ENCODE measurements at places on chromosomes 13 and 19.

DNA sequence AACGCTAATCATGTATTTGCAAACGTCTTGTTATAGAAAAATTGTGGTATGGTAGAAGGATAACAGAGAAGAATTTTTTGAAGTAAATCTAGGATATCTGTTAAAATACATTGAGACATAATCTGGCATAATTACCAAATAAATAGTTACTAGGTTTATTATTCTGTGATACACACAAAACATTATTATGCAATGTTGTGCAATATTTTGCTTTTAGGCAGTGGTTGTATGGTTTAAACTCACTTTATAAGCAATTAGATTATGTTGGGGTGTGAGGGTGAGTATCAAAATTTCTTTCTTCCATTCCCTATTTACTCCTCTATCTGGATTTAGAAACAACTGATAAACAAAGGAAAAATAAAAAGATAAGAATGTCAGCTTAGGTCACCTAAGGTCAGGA lies 385.6 kb downstream of the SLITRK6 start:
- no peak for DNase-seq

- no peak for DNase-seq
These were observed 62.0 kb downstream of the RFX2 start for GRCh38 chr19:6048348-6048747.

DNA sequence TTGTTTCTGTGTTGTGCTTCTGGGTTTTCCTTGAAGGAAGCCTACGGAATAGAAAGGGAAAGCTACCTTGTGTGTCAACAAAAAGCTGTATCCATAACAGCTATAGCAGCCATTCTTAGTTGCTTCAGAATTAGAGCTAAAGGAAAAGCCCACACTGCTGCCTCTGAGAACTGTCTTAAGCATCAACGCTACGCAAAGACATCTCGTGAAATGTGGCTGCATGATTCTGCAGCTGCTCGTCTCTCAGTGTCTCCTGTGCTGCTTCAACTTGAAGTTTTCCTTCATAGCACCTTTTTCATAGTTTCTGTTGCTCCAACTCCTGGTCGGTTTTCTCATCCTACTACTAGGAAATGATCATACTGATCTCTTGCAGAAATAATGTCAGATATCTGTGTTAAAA lies 140.9 kb upstream of the MAB21L1 start:
- DNase-seq, result no peak

DNA sequence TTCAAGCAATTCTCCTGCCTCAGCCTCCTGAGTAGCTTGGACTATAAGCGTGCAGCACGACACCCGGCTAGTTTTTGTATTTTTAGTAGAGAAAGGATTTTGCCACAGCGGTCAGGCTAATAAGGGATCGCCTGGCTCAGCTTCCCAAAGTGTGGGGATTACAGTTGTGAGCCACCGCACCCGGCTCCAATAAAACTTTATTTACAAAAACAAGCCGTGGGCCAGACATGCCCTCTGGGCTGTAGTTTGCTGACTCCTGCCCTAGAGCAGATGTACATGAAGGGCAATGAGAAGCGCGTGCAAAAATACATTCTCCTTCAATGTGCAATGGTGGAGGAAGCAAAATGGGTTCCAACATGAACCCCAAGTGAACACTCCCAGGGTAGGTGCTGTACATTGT lies 13.7 kb upstream of the MED26 start:
- DNase-seq, result no peak

DNA sequence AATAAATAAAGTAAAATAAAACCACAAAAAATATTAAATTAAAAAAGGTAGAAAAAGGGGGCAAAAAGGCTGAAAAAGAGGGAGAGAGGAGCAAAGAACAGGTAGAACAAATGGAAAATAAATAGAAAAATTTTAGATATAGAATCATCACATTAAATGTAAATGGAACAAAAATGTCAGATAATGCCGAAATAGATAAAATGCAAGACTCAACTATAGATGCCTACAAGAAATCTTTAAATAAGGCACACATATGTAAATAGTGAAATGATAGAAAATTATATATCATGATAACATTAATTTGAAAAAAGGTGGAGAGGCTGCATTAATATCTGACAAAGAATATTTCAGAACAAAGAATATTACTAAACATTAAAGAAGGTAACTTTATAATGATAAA lies 477.1 kb upstream of the SPRY2 start:
- DNase-seq, result no peak

DNA sequence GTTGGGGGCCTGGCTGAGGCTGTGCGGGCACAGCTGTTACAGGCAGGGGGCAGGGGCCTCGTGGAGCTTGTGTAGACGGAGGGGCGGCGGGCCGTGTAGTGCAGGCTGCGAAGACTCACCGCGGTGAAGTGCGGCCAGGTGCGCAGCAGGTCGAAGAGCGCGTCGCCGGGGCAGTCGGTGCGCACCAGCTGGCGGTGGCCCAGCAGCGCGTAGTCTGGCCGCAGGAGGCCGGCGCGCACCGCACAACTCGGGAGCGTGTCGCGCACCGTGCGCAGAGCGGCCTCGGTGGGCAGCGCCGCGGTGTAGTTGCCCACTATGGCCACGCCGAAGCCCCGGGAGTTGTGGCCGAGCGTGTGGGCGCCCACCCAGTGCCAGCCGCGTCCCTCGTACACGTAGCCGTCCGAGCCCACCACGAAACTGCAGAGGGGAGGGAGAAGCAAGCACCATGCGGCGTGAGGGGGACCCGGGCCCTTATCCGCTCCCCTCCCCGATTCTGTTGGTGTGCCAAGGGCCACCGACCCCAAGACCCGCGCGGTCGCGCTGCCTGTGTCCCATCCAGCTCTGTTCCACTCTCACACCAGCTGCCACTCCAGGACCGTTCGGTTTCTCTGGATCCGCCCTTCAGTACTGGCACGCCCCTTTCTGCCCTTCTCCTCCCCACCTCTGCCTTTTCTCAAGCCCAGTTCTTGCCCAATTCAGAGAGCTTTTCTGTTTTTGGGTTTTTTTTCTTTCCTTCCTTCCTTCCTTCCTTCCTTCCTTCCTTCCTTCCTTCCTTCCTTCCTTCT lies 5.4 kb upstream of the RASAL3 start:
- no peak for DNase-seq

- no peak for DNase-seq
These were observed 1.5 kb downstream of the GAS6 start for GRCh38 chr13:113862191-113862930.

Measured in NCI-H187 (cell line).